Glomerular endothelial cell (primary cell): ENCODE measurements at places on chromosomes 11 and 22.
A peak's percentile ranks its signal among the peaks of the same experiment; 100 is the strongest.

DNA sequence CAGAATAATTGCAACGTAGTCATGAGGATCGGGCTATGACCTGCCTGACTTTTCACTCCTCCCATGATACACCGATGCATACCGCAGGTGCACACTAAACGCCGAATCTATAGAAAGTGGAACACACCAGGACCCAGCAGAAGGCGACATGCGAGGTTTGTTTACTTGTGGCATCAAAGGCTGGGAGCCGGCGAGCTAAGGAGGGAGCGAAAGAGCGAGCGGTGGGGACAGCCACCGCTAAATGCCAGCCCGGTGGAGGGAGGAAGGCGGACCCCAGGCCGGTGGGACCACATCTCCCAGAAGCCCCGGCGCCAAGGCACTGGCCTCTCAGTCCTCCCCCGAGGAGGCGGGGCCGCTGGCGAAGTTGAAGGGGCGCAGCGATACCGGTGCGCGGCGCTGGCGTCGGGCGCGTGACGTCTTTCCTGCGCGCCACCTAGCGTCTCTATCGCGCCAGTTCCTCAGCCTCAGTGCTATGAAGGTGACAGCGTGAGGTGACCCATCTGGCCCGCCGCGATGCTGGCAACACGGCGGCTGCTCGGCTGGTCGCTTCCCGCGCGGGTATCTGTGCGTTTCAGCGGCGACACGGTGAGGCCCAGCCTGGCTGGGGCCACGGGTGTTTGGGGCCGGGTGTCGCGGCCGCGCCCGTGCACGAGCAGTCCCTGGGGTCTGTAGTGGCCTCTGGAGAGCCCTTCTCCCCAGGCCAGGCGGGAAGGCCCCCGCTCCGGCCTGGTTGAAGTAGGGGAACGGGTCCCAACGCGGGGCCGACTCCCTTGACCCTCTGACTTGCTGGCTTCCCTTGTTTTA lies at the start of gene NDUFV1:
TSS of gene NDUFV1 (plus strand) at position 445 of the 804 bp plus-strand sequence. CDS start at position 514, 69 bp downstream.
- peak; percentile 34 for DNase-seq

DNA sequence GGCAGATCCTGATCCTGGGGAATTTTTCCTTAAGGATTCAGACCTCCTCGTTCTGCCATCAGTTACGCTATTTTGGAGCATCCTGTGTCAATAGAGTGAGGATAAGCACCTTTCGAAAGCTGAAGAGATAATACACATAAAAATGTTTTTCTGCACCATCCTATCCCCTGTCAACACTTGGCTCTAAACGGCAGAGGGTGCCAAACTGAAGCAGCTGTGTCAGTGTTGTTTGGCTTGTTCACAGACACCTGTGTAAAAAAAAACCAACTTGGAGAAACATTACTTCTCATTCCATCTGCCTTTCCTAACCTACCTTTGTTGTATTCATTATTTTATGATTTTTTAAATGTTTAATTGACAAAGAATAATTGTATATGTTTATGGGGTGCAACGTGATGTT lies 417.0 kb upstream of the DDI1 start:
- DNase-seq: no peak

- no peak for DNase-seq
These were observed 23.6 kb downstream of the RPS6KA4 start for GRCh38 chr11:64382586-64382985.

- peak; percentile 87 for DNase-seq
These were observed 15.7 kb downstream of the SLN start for GRCh38 chr11:107696140-107696539.

GRCh38 chr11:62324731-62325556 lies 12.3 kb upstream of the ASRGL1 start:
- DNase-seq: no peak

DNA sequence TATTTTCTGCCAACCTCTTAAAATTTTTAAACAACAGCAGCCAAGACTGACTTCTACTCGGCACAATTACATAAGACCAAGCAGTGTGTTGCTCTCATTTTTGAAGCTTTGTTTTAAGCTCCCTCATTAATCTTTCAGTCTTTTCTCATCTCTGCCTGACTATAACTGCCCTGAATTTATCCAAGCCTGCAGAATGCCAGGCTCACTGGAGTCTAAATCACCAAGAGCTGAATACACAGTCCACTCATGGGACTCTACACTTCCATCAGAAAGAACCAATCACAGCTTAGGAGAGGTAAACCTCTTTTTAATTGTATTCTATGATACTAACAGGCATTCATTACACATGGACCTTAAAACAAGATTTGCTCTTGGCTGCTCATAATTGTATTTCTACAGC lies 178.7 kb downstream of the CADM1 start:
- DNase-seq: no peak

DNA sequence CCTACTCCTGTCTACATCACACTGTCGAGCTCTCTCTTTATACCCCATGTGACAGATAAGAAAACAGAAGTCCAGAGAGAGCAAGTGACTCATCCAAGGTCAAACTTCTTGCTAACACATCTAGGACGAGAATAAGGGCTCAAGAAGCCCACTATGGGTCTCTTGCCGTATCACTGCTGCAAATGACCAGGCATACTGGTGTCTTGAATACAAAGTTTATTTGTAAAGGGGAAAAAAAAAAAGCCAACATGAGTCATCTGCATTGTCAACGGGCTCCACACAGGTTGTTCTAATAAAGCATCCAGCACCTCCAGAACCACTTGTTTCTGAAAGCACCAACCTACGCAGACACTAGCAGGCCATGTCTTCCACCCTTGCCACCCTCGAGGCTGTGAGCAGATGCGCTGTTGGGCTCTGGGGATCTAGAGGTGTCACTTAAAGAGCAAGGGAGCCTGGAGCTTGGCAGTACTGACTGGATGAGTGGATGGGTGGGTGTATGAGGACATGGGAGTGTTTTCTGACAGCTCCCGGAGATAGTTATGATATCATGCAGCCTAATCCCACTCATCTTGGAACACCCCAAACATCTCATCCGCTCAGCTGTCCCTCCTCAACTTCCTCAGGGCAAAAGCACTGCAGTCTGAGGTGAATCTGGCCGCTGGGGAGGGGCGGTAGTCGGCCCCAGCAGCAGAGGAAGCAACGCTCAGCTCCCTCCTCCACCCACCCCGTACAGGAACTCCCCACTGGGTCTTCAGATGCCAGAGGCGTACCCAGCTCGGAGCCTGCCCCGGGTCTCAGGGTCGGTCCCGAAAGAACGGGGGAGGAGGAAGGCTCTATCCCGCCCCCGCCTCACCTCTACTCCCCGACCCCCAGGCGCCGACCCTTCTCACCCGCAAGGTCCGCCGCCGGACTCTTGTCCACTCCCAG lies 1.0 kb downstream of the SMCO4 start:
- peak; percentile 20 for DNase-seq

DNA sequence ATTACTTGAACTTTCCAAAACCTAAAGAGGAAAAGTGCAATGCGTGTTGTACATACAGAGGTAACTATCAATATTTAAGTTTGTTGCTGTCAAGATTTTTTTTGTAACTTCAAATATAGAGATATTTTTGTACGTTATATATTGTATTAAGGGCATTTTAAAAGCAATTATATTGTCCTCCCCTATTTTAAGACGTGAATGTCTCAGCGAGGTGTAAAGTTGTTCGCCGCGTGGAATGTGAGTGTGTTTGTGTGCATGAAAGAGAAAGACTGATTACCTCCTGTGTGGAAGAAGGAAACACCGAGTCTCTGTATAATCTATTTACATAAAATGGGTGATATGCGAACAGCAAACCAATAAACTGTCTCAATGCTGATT lies 2.1 kb downstream of the ADM start:
- DNase-seq: no peak

DNA sequence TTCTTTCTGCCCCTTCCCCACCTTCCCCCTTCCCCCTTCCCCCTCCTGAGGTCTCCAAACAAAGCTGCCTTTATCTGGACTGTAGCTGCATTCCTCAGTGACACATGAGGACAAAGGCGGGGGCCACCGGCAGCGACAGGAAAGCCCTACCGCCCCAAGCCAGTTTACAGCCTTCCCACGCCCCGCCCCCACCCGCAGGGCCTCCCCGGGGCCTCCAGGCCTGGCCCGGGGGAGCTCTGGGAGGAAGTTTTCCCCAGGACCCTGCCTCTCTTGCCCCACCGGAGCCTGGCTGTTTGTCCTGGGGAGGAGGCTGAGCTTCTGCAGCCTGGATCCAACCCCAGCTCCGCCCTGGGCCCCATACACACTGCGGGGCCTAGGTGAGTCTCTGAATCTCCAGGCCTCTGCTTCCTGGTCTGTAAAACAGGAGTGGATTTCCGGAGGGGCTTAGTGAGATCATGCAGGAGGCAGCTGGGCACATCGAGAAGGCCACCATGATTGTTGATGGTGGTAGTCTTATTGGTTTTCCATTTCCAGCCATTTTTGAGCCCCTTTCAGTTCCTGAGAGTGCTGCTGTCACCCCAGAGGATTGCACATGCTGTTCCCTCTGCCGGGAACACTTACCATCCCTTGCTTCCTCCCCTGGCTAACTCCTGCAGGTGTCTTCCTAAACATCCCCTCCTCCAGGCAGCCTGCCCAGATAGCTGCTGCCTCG lies 130.7 kb downstream of the MN1 start:
- no peak for DNase-seq

DNA sequence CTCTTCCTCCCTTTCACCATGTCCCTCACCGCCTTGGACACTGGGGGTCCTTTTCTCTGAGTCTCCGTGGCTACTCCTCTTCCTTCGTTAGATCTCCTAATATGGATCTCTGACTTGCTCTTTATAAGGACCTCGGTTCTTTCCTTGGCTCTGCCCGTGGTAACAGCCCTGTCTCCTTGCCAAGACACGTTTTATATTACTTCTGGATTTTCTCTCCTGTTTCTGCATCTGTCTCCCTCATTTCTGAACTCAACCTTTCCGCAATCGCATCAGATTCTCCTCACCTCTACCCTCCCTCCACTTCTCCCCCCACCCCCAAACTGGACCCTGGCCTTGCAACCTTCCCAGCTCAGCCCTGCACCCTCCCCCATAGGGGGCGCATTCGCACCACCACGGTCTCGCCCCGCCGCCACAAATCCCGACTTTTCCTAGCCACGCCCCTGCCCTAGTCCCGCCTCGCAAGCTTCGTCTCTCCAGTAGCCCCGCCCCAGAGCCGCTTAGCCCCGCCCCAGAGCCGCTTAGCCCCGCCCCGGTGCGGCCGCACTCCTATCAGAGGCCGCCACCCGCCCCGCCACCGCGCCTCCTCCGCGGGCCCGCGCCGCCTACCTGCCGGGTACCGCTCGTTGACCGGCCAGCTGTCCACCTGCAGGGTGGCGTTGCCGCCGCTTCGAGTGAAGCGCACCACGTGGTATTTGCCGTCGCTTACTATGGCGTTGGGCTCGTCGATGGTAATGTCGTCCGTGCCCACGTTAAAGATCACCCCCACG lies 39.0 kb downstream of the SLC22A12 start:
- no peak for DNase-seq

DNA sequence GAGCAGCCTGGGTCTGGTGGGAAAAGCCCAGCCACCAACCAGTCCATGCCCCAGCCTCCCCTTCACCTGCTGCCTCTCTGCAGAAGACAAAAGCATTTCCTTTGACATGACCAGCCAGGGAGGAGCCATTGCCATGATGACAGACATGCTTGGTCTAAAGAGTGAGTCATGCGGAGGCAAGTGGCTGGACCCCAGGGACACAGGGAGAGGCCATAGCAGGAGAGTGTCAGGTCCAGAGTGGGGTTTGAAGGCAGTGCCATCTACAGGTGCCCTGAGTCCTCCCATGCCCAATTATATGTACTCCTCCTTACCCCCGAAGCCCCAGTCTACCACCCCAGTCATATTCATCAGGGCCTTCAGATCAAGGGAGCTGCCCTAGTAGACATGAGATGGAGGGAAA lies 67.4 kb downstream of the SCN3B start:
- DNase-seq: no peak

DNA sequence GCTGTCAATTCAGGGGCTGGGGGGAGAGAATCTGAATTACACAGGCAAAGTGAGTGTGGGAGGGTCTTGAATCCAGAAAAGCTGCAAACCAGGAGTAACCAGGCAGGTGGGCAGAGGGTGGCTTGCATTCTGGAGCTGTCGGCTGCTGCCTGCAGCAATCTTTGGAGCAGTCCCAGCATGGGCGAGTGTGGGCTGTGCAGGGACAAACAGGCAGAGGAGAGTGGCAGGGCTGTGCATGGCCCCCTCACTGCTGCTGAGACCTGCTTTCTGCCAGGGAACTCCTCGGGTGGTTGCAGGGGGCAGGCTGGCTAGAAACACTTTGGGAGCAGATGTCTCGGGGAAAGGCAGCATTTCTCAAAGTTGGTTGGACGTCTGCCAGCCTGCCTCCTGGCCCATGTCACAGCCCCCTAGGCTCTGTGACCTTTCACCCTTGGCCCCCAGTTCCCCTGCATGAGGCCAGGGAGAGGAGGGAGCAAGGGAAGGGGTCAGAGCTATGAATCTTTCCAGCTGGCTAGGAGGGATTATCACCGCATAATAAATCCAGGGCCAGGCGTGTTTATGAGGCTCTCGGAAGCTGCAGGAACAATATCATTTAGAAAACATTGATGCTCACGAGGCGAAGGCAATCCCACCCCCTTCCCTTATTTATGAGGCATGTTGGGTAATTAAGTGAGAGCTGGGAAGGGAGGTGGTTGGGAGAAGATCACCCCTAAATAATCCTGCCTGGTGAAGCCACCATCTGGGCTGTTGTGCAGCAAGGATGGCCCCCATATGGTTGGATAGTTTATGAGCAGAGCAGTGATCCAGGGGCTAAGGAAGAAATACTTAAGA lies 212.3 kb upstream of the NCAM1 start:
- DNase-seq: no peak

GRCh38 chr11:75561426-75562047 lies 516 bp upstream of the SERPINH1 start:
- no peak for DNase-seq

DNA sequence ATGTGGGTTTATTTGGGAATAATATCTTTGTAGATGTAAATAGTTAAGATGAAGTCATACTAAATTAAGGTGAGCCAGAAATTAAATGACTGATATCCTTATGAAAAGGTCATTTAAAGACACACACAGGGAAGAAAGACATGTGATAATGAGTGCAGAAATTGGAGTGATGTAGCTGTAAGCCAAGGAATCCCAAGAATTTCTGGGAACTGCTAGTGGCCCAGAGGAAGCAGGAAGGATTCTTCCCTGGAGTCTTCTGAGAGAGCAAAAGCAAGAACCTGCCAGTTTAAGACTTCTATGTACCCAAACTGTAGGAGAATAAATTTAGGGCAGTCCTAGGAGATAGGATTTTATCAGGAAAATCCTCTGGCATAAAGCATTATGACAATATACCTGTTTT lies 66.9 kb downstream of the LRRC4C start:
- DNase-seq: no peak

- DNase-seq: no peak
These were observed 52.4 kb downstream of the MCM5 start for GRCh38 chr22:35452351-35452781.

GRCh38 chr11:16526947-16527346 lies 170.6 kb upstream of the SOX6 start:
- no peak for DNase-seq

- DNase-seq: no peak
These were observed 9.3 kb upstream of the TYR start for GRCh38 chr11:89168396-89168795.

GRCh38 chr11:62850911-62851806 lies 11.8 kb upstream of the WDR74 start:
- DNase-seq: no peak
